Stimulated activated CD8-positive, alpha-beta memory T cell treated with anti-CD3 and anti-CD28 coated beads, Interleukin-15, amount 100 ng/mL, for 48 hours (primary cell): ENCODE measurements at places on chromosomes 7 and 10.

- no peak for DNase-seq
Observed at GRCh38 chr10:91034494-91035159, 113.7 kb upstream of the ANKRD1 start.

DNA sequence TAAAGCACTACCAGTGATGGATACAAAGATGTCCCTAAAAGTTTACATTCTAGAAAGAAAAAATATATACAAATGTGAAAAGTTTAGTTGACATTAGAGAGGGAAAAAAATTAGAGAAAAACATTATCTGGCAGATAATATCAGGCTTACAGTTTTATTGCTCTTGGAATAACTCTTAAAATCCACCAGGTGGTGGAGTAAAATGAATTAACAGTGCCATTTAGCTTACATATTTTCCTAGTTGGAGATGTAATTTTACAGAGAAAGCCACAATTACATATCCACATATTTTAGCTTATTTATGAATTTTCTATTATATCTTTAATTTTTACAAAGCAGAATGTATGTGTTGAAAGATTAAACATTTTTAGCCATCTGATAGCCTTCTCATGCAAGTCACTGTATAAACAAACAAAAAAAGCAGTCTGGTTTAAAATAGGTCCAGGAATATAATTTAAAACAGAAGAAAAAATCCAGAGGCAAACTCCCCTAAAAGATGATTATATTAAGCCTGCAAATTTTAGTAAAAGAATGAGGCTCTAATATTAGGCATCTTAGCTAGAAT is 6.5 kb downstream of the CABCOCO1 start:
- no peak for DNase-seq

GRCh38 chr10:52755297-52756062 is 17.1 kb downstream of the MBL2 start:
- no peak for DNase-seq

DNA sequence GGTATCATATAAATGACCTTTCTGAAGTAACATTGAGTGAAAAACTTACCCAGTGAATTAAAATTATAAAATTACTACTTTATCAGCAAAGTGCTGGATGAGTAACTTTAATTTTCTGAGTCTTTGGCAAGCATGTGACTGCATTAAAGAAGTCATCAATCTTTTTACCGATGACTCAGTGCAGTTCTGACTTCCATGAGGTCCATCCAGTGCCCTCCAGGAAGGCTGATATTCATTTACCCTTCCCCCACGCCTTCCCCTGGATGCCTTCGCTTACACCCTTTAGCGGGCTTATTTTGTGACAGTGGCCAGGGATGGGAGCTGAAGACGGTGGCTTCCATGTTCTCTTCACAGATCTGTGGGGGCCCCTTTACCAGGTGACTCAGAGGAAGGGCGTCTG is 572.9 kb upstream of the PFKP start:
- no peak for DNase-seq

- no peak for DNase-seq
Observed at GRCh38 chr7:70210936-70211310, 612.6 kb downstream of the AUTS2 start.

DNA sequence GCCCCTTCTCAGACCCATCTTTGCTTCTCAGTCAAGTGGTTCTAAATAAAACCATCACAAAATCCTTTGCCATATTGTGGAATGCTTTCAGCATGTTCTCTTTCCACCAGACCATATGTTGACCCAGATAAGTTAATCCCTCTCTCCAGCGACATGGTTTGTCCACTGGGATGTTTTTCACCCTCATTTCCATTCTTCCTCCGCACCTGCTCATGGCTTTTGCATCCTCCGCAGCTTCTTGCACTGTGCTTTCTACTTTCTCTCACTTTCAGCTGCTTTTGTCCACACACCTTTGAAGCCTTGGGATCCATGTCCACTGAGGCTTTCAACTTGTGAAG is 52.3 kb upstream of the WAC start:
- no peak for DNase-seq

DNA sequence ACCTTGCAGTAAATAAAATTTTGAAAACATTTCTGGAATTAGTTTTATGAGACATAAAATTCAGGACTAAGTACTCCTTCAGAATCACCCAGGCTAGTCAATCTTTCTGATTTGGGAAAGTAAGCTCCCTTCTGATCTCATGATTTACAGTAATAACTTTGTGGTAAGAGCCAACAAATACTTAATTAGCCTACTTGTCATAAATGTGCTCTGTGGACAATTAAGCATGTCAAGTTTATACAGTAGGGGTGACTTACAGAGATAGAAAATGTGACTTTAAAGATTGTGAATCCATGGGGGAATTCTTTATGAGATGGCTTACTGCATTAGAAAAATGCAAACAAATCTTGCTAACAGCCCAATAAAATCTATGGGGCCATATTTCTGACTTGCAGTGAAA is 616.9 kb upstream of the GHITM start:
- DNase-seq, result no peak

GRCh38 chr7:113374955-113375354 is 256.6 kb upstream of the SMIM30 start:
- no peak for DNase-seq

DNA sequence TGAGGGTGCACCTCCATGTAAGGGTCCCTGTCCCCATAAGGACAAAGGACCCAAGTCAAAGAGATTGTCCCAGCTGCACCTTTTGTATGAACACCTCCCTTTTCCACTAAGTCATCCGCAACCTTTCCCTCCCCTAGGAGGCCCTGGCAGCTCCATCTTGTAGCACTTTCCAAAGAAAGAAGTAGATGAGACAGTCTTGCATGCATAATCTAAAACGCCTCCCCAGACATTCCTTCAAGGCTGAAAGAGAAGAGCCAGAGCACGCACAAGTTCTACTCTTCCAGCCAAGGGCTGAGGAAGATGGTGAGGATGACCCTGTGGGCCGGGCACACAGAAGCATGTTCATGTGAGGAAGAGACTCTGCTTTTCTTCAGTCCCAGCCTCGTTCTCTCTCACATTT is 194.4 kb downstream of the TNS3 start:
- DNase-seq, result no peak

DNA sequence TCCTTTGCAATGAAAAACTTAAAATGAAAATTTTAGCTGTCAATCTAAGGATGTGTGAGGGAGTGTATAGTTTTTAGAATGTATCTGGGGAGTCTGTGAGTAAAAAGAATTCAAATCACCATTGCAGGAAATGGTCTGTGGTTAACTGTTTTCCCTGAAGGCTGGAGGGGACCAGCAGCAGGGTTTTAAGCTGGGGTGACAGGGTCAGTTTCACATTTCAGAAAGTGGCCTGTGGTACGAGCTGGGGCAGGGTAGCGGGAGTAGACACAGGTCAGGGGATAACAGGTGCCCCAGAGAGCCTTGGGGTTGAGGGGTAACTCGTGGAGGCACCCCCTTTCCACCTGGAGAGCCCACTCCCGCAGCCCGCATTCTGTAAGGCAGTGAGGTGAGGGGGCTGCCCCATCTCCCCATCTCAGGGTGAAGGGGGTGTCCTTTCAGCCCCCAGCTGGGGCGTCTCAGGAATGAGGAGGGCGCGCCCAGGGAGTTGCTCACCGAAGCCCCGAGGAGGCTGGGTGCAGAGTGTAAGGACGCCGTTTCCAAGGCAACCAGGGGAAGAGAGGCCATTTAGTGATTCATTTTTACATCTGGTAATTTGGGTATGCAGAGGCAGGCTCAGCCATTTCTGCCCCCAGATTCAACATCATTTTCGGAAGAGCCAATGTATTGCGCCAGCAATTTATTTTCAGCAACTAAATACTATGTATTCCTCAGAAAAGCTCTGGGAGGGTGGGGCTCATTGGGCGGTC is 168.9 kb downstream of the SLIT1 start:
- peak; percentile 30 for DNase-seq

GRCh38 chr7:136386876-136387275 is 409.7 kb upstream of the MTPN start:
- DNase-seq, result no peak

DNA sequence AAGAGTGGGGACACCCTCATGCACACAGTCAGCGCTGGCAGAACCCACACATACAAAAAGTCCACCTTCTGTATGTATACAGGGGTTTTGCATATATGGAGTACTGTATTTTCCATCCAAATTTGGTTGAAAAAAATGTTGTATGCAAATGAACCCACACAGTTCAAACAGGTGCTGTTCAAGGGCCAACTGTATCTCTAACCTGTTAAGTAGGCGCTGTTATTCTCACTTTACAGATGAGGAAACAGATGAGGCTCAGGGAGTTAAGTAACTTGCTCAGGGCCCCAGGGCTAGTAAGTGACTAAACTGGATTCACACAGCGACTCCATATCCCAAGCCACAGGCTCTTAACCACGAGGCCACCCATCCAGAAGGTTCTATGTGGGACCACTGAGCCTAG is 69.9 kb downstream of the C10orf105 start:
- DNase-seq, result no peak

- DNase-seq, result no peak
Observed at GRCh38 chr7:70480927-70481569, 650.9 kb upstream of the GALNT17 start.

DNA sequence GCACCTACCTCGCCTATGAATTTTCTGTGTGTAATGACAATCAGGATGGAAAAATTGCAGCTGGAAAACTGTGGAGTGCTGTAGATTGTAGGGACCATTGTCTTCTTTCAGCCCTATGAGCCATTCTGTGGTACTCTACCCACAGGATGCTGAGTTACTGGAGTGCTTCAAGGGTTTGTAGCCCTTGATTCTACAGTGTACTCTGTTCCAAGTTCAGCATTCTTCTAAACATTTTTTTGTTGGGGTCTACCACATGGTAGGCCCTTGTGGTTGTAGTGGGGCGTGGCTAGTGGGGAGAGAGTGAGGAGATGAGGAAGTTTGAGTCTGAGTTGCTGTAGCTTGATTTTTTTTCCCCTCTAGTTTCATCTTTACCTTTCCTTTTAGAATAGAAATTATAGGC is 33.5 kb downstream of the REEP3 start:
- peak; percentile 20 for DNase-seq

GRCh38 chr10:102555781-102556328 is 52.1 kb downstream of the SUFU start:
- no peak for DNase-seq

DNA sequence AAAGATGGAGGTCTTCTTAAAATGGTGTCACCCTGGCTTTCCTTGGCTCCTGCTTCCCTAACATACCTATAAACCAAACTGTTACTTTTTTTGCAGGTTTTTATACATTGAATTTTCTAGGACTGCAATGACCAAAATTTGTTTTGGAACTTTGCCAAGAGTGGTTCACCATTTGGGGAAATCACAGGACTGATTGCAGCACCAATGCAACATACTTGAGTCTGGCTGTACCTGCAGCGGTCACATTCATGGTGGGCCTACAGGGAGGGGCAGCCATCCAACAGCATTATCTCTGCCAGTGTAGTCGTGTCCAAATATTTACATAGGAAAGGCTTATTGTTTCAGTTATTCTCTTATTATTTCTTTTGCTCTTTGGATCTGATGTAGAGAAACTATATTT is 69.0 kb downstream of the HACD1 start:
- no peak for DNase-seq

- DNase-seq, result no peak
Observed at GRCh38 chr10:118569241-118569881, 26.1 kb downstream of the PRLHR start.

- no peak for DNase-seq
Observed at GRCh38 chr10:85039311-85039710, 710.9 kb downstream of the CCSER2 start.

GRCh38 chr7:2204446-2204845 is 28.3 kb downstream of the MAD1L1 start:
- no peak for DNase-seq

- DNase-seq, result no peak
Observed at GRCh38 chr10:86785968-86786367, 29.5 kb downstream of the BMPR1A start.

GRCh38 chr10:32393911-32394310 is 47.0 kb upstream of the EPC1 start:
- DNase-seq, result no peak

DNA sequence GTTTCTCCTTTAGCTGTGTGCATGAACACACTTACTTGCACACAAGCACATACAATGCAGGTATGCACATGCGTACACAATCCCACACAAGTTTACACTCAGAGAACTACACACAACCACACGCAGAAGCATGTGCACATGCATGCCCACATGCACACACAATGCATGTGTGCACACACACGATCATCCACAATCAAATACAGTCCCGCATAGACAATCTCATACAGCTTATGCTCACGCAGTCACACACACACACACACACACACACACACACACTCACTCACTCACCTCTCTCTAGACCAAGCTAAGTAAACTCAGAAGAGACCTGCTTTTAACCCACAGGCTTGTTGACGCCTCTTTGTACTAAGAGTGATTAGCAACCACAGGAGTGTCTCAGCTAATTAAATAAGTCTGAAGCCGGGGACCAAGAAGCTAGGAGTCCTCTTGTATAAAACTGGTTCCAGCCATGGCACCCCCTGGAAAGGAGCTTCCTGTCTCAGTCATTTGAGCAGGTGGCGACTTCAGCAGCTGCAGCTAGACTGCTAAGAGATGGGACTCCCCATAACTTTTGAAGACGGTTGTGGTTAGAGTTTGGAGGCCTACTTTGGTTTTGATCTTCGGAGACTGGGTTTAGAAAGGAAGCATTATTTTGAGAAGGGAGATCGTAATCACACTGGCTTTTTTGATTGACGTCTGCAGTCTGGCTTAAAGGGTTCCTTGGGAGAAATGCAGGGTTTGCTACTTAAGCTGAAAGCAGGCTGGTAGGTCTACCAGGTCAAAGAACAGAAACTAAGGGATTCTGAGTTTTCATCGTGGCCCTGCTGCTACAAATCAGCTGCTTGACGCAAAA is 82.3 kb upstream of the ADRB1 start:
- peak; percentile 27 for DNase-seq

GRCh38 chr7:83836028-83836427 is 187.1 kb upstream of the SEMA3E start:
- no peak for DNase-seq

- DNase-seq, result no peak
Observed at GRCh38 chr7:10560497-10560896, 413.2 kb upstream of the PHF14 start.

DNA sequence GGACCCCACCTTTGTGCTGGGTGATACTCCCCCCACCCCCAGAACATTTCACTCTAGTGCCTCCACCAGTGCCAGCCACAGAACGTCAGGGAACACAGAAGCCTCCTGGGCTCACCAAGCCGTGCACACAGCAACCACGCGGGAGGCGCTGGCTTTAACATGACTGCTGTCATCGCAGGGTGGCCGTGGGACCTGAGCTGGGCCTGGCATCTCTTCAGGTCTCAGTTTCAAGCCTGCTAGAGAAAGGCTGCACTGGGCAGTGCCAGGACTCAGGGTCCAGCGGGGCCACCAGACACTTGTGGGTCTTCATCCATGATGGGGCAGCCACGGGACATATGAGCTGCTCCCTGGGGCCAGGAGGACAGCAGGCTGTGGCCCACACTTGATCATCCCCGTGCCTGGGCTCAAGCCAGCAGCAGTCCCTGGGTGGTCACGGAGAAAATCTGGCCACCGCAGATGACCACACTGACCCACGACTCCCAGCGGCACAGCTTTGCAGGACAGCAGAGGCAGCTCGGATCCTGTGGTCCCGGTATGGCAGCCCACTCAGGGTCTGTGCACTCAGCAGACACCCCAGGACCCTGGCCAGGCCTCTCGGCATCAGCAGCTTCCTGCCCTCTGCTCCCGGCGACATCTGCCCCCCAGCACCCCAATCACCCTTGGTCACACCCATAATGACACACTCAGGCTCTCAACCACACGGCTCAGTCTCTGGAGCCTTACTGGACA is 44.2 kb downstream of the CAMK2B start:
- no peak for DNase-seq

- no peak for DNase-seq
Observed at GRCh38 chr10:133390597-133391248, 3.2 kb upstream of the MTG1 start.

- DNase-seq, result no peak
Observed at GRCh38 chr7:102841290-102841689, 71.5 kb upstream of the LRRC17 start.
